Ureter (tissue), 1 donor: ENCODE measurements at places on chromosomes 7 and 10. TPM values are rescaled to one million over a fixed set of nuclear protein-coding genes. Genes with fewer than 3 reads are reported as not detected.

Gene HGF
- total RNA-seq: 20.9 TPM

Gene KIAA1217
- total RNA-seq: 108 TPM

Gene BTAF1
- 55.4 TPM for total RNA-seq

Gene NACAD
- total RNA-seq: 5.7 TPM

Gene TMEM176A
- 30.7 TPM for total RNA-seq

Gene BTBD16
- 51.2 TPM for total RNA-seq

Gene TLX1
- not detected for total RNA-seq

Gene LOXL4
- total RNA-seq: 3.0 TPM

Gene ZNF239
- total RNA-seq: 14.6 TPM

Gene PPP1R3C
- 113 TPM for total RNA-seq
